ENCODE measurements at places on chromosomes 6 and 20.

- DNase-seq, result no peak
Measured at GRCh38 chr6:156434049-156434794, 343.0 kb upstream of the ARID1B start.

DNA sequence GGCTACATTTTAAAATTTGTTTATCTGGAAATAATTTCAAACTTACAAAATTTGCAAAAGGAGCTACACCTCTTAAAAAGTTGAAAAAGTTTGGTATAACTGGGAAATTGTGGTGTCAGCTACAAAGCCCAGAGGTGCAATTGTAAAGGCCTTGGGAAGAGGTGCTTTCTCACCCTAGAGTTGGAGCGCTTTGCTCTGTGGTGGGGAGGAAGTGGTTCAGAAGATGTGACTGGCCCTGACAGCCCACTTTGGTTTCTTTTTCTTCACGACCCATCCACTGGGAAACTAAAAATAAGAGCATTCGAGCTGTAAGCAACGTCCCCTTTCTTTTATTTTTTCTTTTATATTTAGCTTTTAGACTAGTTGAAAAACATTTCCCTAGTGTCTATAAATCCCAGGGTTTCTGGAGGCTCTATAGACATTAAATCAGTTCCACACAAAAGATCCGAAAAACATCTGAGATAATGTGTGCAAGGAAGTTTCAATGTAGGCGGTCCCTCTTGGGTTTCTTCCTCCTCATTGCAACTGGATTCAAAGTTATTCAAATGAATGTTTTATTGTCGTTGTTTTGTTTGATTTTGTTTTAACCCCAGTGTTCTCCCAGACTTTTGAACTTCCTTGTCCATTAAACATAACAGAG lies 397.8 kb downstream of the KIF16B start:
- no peak for DNase-seq

GRCh38 chr20:34570859-34571306 lies 12.4 kb downstream of the MAP1LC3A start:
- no peak for DNase-seq

GRCh38 chr6:34381081-34381480 lies 11.4 kb downstream of the NUDT3 start:
- DNase-seq, result no peak

- DNase-seq, result no peak
Measured at GRCh38 chr6:77461796-77462195, 1.5 kb downstream of the HTR1B start.

Data from stimulated activated CD8-positive, alpha-beta memory T cell treated with anti-CD3 and anti-CD28 coated beads, Interleukin-2, amount 100 ng/mL, for 1 hour (primary cell).